ENCODE measurements at places on chromosomes 13 and 19.

DNA sequence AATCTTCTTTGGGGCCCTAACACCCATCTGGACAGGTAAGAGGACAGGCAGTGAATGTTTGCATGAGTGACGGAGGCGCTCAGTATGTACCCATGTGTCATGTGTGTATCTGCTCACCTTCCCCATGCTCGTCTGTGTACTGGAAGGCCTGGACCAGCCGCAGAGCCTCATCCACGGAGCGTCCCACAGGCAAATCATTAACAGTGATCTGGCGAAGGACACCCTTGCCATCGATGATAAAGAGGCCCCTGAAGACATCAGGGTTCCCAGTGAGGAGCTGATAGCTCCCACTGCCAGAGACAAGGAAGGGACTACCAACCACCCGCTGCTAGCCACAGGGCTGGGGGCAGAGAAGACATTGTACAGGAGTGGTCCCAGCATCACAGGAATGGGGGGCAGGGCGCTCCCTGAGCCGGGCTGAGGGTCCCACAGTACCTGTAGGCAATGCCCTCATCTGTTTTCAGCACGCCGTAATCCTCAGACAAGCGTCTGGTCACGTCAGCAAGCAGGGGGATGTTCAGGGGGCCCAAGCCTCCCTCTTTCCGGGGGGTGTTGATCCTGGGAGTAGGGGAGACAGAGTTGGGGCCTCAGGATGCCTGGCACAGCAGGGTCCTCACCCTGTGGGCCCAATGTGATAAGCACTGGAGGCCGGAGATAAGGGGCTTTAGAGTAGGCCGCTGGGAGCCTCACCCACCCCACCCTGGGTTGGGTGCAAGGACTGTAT is 1.7 kb downstream of the PRDX2 start:
- no peak for DNase-seq

- peak; percentile 81 for DNase-seq
These were observed 4.1 kb downstream of the MICOS13 start for GRCh38 chr19:5676105-5676771.

DNA sequence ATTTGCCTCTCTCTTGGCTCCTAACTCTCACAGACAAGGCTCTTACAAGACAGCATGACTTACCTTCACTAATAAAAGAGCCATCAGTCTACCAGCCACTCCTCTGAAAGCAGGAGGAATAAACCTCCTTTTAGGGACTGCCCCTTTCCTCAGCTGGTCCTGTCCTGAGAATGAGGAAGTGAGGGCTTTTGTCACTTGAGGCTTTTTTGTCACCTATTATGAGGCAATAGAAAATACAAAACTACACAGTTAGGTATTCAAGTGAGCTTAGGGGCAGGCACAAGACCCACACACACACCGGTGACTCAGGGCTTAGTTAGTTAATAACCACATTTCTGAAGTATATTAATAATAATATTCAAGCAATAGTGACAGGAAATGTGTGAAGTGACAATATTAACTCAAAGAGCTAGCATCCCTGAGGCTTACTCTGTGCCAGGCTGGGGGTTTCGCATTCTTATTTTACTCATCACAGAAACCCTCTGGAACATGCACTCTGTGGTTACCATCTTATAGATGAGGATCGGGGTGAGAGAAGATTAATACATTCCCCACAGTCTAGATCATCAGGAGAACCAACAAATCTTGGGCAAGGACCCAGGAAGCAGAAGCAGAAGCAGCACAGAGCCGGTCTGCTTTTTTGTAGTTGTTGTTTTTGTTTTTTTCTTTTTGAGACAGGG is 379.9 kb downstream of the LIG4 start:
- DNase-seq = no peak

DNA sequence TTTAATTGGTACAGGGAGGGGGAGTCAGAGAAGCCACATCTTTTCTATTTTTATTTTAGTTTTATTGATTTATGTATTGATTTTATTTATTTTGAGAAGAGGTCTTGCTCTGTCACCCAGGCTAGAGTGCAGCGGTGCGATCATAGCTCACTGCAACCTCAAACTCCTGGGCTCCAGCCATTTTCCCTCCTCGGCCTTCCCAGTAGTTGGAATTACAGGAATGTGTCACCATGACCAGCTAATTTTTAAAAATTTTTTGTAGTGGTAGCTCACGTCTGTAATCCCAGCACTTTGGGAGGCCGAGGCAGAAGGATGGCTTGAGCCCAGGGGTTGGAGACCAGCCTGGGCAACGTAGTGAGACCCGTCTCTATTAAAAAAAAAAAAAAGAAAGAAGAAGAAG is 4.1 kb downstream of the IL27RA start:
- no peak for DNase-seq

- DNase-seq = peak; percentile 52
These were observed 52.9 kb downstream of the OR10H4 start for GRCh38 chr19:16001481-16002312.

DNA sequence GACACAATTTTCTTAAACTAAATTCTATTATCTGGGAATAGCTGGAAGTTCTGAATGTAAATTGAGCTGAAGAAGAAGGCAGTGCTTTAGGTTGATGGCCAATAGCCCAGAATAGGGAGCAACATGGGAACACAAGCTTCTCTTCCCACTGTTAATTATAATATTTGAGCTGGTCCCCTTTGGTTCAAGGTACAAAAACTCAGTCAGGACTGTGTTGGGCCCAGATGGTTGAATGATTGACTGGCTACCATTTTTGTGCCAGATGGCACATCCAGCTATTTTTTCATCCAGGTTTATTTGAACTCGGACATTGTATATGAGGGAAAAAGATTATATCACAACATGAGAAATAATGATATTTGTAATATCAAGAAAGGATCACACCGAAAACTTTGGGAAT is 458.9 kb downstream of the SLITRK1 start:
- DNase-seq = no peak

DNA sequence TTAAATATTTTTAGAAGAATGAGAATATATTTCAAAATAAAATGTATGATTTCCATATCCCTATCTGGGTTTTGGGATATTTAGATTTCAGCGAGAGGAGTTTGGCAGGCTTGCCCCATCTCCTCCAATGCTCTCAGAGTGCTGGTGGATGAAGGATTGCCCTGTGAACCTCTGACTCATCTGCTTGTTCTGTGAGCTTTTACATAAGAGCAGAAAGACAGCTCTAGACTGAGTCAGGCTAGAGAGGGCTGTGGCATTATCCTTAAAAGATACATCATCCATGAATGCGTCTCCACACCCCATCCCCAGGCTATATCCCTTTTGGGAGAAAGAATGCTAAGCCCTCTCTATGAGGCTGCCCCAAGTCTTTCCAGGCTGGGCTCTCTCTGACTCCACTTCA is 190.6 kb downstream of the TUBA3C start:
- DNase-seq = no peak

DNA sequence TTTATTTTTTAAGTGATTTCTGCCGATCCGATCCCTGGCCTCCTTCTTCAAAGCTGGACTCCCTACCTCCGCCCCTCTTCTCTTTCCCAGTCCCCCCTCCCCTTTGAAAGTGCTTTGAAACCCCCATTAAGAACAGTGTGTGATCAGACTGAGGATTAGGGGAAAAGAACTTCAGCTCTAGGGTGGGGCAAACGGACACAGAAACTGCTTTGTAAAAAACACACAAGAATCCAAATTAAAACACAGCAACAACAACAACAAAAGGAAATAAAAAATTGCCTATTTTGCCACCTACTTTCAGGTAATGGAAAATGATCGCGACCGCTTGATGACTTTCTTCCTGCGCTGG is 1.4 kb downstream of the SPRY2 start:
- peak; percentile 39 for DNase-seq

DNA sequence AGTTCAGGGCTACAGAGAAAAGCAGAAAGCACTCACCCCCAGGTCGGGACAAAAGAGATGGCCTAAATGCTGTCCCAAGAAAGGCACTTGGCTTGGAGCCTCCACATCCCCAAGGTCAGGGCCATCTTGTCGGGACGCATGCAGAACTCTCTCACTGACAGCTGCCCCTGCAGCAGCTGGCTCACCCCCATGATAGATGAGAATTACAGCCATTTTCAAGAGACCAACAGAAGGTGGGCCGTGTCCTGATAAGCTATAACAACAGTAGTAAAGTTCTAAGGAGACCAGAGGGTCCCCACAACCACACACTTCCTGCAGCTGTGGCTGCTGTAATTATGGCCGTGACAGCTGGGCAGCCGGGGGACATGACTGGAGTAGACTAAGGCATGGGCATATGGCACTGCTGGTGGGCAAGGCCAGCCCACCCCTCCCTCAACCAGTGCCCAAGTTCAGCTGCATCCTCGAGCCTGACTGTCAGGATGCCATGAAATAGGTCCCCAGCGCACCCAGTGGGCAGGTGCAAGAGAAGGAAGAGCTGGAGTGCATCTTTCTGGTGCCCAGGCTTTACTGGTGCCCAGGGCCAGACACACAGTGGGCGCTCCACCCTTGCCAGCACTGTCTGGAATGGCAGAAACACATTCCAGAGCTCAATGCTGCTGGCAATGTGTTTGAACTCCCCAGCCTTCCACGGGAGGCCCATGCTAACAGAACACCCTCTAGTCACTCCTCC is 436.7 kb upstream of the ZNF507 start:
- DNase-seq = no peak

- DNase-seq = no peak
These were observed 686 bp downstream of the LENG8 start for GRCh38 chr19:54449701-54450069.

- DNase-seq = no peak
These were observed 4.2 kb downstream of the ANO8 start for GRCh38 chr19:17330262-17331044.

DNA sequence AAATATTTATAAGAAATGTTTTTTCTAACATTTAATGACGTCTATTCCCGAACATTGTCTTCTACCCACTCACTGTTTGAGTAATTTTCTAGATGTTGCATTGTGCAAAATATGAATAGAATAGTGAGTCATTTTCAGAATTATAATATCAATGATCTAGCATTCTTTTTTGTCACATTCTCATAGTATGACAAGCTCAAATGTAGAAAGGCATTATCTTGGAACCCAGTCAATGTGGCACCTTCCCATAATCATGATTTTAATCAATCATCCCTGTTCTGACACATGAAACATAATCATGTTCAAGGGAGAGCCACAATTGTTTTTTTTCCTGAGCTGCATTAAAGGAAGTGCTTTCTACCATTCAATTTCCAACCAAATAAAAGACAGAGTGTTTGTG is 265.8 kb downstream of the OXGR1 start:
- no peak for DNase-seq

DNA sequence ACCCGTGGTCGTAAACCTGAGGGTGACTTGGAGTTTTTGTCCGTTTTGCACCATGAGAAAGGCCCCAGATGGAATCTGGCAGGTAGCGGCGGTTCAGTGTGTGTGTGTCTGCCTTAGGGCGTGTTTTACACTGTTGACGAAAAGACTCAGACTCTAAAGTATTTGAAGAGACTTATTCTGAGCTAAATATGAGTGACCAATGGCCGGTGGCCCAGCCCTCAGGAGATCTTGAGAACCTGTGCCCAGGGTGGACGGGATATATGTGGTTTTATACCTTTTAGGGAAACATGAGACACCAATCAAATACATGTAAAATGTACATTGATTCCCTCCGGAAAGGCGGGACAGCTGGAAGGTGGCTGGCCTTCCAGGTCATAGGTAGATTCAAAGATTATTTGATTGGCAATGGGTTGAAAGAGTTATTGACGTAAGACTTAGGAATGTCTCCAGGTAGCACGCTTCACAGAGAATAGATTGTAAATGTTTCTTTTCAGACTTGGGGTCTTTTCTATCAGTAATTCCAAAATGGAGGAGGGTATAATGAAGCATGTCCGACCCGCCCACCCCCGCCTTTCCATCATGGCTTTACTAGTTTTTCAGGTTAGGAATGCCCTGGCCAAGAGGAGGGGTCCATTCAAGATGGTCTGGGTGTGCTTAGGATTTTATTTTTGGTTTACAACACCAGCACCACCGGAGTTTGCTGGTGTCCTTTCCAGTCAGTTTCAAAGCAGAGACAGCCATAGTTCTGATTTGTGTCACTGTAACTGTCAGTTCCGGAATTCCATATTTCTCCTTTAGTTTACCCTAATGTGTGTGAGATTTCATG is 1.0 kb upstream of the ZNF529 start:
- DNase-seq = peak; percentile 15

DNA sequence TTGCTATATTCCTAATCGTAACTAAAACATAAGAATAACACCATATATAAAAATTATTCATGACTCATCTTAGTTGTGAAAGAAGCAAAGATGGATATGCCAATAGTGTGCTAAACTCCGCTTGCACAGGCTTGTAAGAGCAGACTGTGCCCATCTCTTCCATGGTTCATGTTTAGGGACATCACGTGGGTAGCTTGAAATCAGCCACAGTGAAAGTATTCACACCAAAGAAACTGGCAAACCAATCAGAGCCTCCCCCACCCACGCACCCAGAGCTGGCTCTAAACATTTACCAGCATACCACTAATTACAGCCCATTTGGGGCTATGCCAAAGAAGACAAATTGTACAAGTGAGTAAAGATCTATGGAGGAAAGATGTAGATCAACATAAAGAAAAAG is 147.5 kb downstream of the DIAPH3 start:
- no peak for DNase-seq

GRCh38 chr13:108120856-108121255 is 94.5 kb downstream of the LIG4 start:
- no peak for DNase-seq

- peak; percentile 72 for DNase-seq
These were observed 53.1 kb upstream of the CYSLTR2 start for GRCh38 chr13:48600374-48601364.

- no peak for DNase-seq
These were observed 54.9 kb upstream of the ATP12A start for GRCh38 chr13:24625331-24625731.

- no peak for DNase-seq
These were observed 11.7 kb downstream of the SMG9 start for GRCh38 chr19:43743059-43743458.

- DNase-seq = no peak
These were observed 5.0 kb downstream of the YIPF2 start for GRCh38 chr19:10923260-10924112.

GRCh38 chr19:558770-559439 is 13.5 kb upstream of the BSG start:
- DNase-seq = no peak

- peak; percentile 37 for DNase-seq
These were observed 156.8 kb downstream of the DNAJC3 start for GRCh38 chr13:95833719-95834118.

DNA sequence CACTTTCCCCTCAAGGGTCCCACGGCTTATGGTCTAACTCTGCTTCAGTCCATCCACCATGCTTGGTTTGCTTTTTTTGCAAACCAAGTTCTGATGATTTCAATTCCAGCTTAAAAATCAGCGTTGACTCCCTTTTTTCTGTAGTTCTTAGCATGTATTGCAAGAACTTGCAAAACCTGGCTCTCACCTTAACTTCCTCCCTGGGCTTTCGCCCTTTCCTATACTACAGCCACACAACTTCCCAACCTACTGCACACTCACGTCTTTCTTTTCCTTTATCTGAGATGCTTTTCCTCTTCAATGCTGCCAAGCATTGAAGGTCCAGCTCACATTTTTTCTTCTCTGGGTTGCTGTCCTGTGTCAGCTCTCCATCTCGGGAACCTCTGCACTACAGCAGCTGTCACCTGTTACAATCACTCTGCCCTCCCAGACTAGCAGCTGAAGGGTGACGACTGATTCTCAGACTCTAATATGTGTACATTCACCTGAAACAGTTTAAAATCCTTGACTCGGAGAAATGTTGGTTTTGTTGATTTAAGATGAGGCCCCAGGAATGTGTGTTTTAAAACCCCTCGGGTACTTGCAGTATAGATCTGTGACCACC is 143.7 kb downstream of the FREM2 start:
- DNase-seq = peak; percentile 11

- peak; percentile 69 for DNase-seq
These were observed 10.1 kb downstream of the ZNF714 start for GRCh38 chr19:21092109-21092508.
